DND-41 (cell line): ENCODE measurements at places on chromosomes 6 and 20.

GRCh38 chr6:149859938-149860337, 4.2 kb downstream of the LRP11 start:
- DNase-seq: no peak

DNA sequence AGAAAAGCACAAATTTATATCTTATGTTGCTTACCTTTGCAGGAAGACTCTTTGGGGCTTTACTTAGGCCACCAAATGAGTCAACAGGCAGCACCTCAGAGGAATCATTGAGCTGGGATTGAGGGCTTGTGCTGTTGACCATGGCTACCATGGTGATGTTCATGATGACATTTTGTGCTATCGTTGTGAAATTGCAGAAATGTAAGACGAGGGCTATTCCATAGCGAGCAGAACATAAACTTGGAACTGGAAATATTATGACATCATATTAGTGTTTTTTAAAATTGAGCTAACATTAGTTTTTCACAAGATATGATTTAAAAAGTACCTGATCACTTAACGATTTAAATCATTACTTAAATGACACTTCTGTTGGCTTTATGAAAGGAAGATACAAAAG, 11.8 kb downstream of the SLC17A3 start:
- no peak for DNase-seq

DNA sequence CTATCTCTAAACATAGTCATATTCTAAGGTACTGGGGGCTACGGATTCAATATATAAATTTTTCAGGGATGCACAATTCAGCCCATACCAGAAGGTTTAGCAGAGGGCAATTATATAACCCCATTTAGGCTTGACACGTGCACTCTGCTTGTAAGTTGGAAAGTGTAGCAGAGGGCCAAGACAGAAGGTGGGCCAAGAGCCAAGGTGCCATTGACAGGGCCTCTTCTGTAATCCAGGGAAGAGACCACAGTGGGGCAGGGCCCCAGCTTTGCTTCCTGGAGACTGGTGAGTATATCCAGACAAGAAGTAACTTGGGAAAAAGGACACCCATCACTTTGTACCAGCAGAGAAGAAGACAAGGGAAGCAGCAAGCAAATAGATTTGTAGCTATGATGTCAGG, 672.4 kb upstream of the MARCKS start:
- no peak for DNase-seq

GRCh38 chr6:40710626-40711330, 123.6 kb upstream of the LRFN2 start:
- peak; percentile 62 for DNase-seq

DNA sequence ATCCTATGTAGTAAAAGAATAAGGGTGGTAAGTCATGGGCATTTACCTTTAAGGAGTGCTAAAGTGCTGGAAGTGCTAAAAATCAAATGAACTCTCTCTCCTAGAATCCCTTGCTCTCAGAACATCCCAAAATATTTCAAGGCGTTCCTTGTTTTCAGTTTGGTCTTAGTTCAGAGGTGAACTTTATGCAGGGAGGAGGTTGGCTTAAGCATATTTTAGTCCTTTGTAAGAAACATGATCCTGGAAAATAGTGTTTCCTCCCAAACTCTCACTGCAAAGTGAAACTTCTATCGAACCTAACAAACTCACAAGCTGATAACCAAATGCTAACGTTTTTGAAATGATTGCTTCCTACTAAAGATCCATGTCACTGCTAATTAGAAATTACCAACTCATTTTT, 231.4 kb downstream of the FOXC1 start:
- DNase-seq: no peak
